ENCODE measurements at places on chromosomes 7 and 10.

DNA sequence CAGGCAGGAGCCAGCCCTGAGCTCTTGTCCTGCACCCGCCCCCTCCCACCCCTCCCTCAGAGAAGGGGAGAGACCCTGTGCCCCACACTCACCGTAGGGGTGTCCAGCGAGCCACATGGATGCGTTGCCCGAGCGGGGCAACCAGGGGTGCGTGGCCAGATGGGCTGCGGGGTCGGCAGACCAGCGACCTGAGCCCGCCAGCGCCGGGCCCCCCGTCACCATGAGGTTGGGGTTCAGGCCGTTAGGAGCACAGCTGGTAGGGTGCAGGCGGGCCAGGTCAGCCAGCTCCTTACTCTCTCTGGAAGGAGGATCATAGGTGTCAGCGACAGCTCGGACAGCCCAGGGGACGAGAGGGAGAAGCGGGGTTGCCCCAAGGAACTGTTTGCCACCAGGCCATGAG lies 46.4 kb downstream of the TNRC18 start:
- DNase-seq: no peak

DNA sequence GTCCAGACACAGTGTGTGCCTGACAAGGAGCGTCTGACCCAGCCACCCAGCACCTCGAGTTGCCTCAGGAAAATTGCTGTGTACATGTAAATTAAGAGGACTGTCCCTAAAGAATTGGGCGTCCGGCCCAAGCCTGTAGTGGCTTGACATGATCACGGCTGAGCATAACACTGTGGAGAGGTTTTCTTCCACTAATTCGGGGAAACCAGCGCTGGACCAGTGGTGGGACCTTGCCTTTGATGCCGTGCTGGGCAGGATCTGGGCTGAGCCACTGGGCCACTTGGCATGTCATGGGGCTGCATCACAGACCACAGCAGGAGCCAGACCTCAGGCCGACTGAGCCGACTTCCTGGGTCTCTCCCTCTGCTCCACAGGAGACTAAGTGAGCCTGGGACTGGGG lies 282.5 kb downstream of the GLRX3 start:
- DNase-seq: no peak

DNA sequence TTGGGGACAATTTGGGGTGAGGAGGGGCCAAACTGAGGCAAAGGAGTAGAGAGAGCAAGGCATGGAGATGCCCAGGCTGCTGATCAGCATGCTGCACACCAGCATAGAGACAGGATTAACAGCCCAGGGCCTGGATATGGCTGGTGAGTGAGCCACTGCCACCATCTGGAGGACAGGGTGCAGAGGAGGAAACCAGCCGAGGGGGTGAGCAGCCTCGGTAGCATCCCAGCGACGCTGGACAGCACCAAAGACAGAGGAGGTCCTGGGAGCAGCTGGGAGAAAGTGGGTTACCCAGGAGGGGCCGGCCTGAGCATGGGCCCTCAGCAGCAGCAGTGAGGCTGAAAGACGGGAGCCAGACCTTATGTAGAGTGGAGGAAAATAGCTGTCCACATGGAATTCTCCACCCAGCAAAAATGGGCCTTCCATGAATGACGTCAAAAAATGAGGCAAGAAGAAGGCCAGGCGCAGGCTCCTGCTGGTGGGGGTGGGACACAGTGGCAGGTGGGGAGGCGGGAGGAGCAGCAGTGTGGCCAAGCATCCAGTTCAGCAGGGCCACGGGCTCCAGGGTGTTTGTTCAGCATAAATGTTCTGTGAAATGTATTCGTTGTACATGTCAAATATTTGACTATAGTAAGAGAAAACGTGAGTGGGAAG lies 16.7 kb downstream of the RET start:
- no peak for DNase-seq

- no peak for DNase-seq
These were observed 60.0 kb downstream of the DGKB start for GRCh38 chr7:14842523-14842922.

All from activated T-cell treated with anti-CD3 and anti-CD28 coated beads, Interleukin-2, amount 50 U/mL, for 72 hours (primary cell).